Esophagus muscularis mucosa (tissue), 4 donors: ENCODE measurements at places on chromosomes 7 and 10.
A peak's percentile ranks its signal among the peaks of the same experiment; 100 is the strongest.

DNA sequence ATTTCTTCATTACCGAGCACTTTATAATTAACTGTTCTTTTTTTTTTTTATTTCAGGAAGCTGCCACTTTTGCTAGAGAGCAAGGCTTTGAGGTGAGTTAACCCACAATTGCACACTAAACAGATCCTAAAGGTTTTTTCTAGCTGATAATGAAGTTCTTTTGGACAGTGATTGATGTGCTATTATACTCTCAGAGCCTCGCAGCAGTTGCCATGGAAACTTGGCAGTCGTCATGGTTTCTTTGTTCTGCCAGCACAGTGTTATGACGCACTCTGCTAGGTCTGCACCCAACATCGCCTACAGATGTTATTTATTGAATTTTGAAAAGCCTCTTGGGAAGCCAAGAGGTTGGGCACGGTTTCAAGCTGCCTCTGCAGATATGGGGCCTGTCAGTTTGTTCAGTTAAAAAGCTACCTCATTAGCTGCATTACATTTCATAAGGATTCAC is 237.2 kb upstream of the KAT6B start:
- DNase-seq, result peak; percentile 97

DNA sequence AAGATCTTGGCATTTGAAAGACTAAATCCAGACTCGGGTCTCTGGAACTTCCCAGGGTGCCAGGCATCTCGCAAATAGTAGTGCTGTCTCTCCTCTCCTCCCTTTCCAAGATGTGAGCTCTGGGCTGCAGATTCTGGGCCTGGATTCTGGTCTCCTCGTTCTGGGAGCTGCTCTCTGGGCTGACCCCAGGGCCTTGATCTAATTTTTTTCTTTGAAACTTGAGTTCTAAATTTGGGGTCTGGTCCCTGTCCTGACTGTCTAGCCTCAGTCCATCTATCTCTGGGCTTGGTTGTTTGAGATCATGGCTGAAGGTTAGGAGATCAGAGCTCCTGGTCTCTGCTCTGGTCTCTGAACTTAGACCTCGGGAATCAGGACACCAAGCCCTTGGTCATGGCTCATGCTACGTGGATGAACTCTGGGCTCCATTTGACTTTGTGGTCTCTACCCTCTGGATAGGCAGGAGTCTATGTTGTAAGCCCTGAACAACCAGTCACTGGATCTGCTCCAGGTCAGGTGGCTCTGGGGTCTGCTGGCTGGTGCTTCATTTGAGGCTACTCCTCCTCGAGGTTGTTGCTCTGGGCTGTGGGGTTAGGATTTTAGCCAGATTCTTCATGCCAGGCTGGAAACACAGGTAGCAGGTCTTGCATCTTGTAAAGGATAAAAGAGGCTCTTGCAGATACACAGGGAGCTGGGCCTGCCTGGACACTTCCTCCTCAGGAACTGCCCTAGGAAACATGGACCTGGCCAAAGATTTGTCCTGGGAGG is 8.0 kb upstream of the MBL2 start:
- peak; percentile 77 for DNase-seq

GRCh38 chr7:139430443-139430842 is 53.0 kb downstream of the KLRG2 start:
- DNase-seq, result no peak

DNA sequence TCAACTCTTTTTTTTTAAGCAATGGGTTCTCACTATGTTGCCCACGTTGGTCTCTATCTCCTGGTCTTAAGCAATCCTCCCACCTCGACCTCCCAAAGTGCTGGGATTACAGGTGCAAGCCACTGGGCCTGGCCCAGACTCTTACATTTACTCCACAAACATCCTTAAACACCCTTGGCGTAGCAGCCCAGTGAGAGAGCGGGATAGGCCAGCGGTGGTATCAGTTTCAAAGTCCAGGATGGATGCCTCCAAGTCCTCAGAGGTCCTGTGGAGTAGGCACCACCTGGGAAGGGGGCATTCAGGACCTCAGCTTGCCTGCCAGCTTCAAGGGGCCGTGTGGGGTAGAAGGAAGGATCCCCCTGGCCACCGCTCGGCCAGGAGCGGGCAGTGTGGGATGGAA is 18.1 kb upstream of the VPS37D start:
- DNase-seq, result no peak

GRCh38 chr10:27998178-27998953 is 513 bp downstream of the ODAD2 start:
- DNase-seq, result no peak

DNA sequence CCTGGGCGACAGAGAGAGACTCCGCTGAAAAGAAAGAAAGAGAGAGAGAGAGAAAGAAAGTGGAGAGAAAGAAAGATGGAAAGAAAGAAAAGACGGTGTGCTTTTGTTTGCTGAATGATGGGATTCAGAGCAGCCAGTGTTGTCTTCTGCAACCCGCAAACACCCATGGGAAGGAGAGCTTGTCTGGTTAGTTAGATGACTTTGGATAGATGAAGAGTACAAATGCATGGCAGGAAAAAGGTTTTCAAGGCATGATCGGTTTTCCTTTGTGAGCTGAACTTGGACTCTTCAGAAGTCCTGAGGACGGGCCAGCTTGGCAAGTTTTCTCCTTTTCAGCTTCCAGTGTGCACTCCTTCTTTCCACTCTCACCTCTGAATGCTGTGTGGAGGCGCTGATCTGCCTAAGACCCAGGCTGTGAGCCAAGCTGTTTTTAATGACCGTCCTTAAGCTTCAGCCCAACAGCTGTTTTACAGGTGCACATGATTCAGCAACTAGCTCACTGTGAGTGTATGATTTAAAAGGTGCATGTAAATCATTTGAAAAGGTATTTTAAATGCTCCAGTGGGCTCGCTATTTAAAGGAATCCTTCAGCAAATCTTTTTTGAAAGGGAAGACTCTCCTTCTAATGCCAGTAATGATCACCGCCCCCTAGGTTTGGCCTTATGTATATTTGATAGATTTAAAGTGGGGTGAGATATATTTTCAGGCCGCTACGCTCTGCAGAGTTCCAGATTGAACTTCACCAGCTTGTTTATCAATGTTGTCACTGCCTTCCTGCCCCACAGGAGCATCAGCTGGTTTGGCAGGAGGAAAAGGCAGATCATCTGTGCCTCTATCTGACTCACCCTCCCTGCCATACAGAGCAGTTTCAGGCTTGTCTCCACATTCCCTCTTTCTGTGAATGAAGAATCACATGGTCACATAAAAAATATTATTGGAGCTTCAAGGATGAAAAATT is 115.0 kb downstream of the PLXDC2 start:
- DNase-seq, result no peak

GRCh38 chr10:122551450-122551849 is 9.1 kb upstream of the DMBT1 start:
- no peak for DNase-seq

- DNase-seq, result no peak
These were observed 128.7 kb downstream of the C10orf105 start for GRCh38 chr10:71590781-71591350.

GRCh38 chr7:48087349-48087748 is 1.7 kb upstream of the UPP1 start:
- DNase-seq, result peak; percentile 37

- DNase-seq, result no peak
These were observed 87.5 kb downstream of the UBE2H start for GRCh38 chr7:129865093-129865924.

DNA sequence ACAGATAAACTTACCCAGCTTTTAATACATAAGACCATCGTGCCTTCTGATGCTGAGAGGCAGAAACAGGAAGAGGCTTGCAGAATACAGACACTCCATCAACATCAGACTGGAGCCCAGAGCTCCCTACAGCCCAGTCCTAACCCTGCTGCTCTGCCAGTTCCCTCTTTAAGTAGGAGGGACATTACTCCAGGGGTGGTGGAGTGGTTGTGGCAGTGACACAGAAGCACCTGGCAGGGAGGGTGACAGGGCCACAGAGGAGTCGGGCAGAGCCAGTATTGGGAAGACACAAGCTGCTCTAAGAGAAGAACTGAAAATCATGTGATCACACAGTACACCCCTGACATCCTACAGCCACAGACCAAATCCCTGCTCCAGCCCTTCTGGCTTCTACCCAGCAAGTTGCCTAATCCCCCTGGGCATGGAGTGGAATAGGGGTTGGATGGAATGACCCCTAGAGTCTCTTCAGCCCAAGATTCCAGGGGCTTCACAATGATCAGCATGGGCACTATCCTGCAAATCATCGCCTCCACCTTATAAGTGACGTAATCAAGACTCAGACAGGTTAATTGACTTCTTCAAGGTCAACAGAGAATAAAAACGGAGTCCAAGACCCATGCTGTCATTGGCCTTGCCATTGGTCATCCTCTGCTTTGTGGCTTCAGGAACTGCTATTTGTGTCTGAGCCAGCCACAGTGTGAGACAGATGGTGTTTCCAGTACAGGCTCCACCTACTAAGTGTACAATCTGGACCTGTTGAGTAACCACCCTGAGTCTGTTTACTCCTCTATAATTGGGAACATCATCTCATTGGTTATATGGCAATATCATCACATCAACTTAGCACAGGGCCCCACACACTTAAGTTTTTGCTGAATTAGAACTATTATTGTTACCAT is 61.1 kb upstream of the ZMIZ1 start:
- DNase-seq, result no peak

DNA sequence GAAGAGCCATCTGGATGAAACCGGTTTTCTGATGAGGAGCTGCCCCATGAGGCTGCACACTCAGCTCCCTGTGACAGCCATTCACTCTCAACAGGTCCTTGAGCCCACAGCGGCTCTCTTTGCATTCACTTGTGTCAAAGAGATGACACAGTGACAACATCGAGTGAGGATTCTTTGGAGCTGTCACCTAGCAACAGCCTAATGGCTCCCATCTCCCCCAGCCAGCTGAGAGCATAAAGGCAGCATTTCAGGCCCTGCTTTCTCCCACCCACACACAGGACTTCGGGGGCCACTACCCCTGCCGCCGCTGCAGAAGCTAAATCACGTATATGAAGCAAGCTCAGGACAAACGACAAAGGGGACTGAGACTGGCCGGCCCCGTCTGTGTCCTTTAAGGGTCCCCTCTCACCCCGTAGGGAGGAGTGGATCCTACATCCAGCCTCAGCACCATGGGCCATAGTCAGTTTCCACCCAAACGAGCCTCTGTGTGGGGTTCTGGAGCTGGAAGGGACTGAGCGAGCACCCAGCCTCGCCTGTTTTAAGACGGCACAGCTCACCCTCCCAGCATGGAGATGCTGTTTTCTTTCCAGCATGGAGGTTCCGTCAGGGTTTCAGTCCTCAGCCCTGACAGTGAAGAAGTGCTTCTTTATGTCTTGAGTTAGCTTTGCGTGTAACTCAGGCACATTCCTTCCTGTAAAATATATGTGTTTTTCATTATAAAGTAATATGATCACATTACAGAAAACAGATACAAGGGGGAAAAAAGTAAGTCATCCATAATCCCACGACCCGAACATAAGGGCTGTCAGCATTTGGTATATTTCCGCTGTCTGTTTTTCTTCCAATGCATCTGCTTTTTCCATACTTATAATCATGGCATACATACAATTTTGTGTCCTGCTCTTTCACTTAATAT is 4.9 kb downstream of the CPA4 start:
- no peak for DNase-seq

DNA sequence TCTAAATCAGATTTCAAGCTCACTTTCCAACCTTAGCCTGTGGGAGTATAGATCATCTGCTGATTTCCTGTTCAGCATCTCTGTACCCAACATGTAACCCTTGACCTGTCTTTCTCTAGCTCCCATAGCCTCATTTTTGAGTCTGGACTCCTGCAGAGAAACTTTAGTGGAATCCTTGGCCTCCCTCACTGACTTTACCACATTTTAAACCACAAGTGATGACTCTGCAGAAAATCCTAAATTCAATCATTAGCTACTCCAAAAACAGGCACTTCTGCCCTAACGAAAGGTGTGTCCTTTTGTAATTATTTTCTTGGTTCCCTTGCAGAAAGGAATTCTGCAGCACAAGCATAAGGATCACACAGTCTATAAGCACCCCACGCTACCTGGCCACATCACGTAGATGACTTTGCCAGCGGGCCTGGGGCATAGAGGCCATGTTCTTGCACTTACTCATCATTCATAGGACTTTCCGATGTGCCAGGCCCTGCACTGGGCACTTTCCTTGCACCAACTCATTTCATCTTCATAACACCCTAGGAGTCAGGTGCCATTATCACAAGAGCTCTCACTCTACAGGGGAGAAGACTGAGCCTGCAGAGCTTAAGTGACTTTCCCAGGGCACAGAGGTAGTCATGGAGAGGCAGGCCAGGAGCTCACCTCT is 57.2 kb upstream of the OPALIN start:
- DNase-seq, result peak; percentile 77

DNA sequence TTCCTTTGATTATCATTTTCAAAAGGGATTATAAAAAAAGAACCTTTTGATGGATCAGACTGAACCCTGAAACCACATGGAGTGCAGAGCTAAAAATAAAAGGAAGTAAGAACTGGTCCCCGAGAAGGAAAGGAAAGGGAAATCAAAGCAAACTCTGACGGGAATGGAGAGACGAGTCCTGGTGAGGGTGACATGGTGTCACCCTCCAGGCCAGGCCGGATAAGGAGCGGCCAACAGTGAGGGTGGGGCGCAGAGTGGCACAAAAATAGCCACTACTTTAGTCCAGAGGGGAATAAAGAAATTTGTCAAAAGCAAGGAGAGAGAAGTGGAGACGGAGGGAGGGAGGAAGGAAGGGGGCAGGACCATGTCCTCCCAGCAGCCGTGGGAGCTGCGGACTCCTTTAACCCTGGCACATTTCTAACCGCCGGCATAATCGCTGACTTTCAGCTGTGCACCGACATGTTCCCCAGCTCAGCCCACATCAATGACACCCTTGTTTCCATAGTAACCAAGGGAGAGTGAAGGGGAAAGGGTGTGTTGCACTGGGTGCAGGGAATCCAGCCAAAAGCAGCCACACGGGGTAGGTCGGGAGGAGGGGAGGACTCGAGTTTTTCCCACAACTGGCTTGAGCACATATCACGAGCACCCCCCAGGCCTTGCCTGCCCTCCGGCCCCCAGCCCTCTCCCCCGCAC is 29.7 kb downstream of the TRIM8 start:
- no peak for DNase-seq

DNA sequence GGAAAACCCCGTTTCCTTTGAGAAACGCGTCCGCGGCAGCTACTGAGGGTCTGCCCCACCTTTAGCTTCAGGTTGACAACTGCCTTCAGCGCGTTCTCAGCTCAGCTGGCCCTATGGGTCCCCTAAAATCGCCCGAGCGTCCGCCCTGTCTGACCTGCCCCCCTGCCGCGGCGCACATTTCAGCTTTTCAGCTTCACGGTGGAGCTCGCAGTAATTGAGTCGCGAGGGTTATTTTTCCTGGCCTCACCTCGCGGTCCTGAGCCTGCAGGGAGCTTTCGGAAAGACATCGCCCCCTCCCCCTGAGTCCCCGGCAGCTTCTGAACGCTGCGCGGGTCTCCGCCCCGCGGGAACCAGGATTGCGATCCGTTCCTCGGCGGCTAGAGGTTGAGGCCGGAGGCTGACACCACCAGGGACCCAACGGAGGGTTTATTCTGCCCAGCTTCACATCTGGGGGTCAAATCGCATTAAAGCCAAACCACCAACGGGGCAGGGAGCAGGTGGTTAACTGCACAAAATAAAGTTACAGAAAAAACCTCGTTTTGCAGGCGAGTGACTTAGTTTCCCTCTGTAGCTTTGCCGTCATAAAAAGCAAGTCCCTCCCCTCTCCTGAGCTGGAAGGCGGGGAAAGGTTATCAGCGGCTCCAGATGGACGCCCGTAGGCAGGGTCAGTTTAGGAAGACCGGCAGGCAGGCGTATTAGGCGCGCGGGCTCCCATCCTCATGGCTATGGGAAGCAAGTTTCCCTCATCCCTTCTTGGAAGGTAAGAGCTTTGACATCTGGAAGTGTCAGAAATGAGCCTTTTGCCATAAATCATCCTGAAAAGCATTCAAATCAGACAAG is 11.0 kb downstream of the TWIST1 start:
- DNase-seq, result no peak

- DNase-seq, result no peak
These were observed 22.1 kb upstream of the PRKCQ start for GRCh38 chr10:6602026-6602699.

GRCh38 chr10:5445006-5445405 is 32.6 kb downstream of the NET1 start:
- DNase-seq, result no peak
